ENCODE measurements at places on chromosomes 4 and X.

GRCh38 chr4:143025081-143025704, 159.5 kb upstream of the USP38 start:
- peak; percentile 72 for DNase-seq

GRCh38 chrX:110145854-110146253, 142.9 kb downstream of the TMEM164 start:
- no peak for DNase-seq

DNA sequence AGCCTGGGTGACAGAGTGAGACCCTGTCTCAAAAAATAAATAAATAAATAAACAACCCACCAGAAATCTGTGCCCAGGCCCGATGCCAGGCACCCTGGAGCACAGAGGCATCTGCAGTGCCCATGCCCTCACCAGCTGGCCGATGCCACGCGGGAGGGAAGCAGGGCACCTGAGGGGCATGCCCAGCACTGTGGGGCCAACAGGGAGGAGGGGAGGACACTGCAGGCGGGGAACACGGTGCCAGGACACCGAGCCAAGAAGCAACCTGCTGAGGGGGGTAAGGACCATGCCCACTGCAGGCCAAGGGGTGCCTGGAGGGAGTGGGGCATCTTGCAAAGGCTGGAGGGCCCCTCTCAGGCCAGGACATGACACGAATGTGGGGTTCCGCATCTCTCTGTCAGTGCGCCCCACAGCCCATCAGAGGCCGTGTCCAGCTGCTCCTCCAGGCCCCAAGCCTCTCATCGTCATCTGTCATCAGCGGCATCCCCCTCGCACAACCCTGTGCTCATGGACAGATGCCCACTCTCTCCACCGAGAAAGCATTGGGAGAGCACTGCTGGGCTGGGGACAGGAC, 13.3 kb upstream of the DUSP9 start:
- no peak for DNase-seq

DNA sequence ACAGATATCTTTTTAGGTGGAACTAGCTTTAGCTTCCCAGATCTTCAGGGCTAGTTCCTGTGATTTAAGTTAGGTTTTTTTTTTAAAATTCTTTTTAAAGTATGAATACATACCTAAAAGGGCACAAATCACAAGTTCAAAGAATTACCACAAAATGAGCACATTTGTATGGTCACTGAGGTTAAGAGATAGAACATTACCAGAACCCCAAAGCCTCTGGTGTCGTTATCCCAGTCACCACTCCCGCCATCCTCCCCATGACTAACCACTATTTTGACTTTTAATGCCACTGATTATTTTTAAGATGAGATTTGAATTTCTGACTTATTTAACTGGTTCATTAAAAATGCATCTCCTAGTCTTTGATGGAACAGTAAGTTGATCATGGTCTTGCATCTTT, 5.4 kb downstream of the PGK1 start:
- DNase-seq = no peak

DNA sequence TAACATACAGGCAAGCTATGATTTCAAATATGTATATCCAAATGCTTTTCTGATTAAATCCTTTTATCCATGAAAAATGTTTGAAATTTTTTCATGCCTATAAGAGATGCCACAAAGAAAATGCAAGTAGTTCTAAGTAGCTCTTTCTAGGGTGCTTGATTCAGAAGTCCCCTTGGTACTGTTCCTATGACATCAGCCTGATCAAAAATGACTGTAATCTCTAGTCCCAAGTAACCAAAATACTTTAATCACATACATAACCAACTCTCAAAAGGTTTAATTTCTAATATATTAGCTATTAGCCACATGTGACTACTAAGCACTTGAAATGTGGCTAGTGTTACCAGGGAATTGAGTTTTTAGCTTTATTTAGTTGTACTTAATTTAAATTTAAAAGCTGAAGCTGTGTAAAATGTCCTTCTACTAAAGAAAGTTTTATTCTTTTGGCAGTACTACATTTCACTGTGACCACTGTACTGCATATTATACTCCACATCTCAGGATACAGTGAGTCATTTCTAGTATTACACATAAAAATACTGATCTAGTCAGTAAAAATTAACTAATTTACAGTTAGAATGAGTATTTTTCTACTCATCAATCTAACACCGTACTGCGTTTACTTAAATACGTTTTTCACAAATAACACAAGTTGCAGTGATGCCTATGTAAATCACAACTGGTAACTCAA, 33.9 kb downstream of the FBXW7 start:
- no peak for DNase-seq

- DNase-seq = no peak
Observed at GRCh38 chr4:108833046-108833445, 70.2 kb upstream of the ETNPPL start.

- DNase-seq = no peak
Observed at GRCh38 chrX:725971-726370, 95.4 kb downstream of the SHOX start.

GRCh38 chr4:159899596-159899995, 796.7 kb downstream of the RAPGEF2 start:
- no peak for DNase-seq

- no peak for DNase-seq
Observed at GRCh38 chr4:5989236-5990225, 28.7 kb downstream of the C4orf50 start.

DNA sequence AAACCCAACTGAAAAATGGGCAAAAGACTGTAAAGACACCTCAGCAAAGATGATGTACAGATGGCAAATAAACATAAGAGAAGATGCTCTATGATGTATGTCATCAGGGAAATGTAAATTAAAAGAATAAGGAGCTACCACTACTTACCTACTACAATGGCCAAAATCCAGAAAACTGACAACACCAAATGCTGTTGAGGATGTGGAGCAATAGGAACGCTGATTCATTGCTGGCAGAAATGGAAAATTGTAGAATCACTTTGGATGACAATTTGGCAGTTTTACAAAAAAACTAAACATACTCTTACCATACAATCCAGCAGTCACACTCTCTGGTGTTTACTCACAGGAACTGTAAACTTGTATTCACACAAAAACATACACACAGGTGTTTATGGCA, 222.3 kb upstream of the LDB2 start:
- no peak for DNase-seq

DNA sequence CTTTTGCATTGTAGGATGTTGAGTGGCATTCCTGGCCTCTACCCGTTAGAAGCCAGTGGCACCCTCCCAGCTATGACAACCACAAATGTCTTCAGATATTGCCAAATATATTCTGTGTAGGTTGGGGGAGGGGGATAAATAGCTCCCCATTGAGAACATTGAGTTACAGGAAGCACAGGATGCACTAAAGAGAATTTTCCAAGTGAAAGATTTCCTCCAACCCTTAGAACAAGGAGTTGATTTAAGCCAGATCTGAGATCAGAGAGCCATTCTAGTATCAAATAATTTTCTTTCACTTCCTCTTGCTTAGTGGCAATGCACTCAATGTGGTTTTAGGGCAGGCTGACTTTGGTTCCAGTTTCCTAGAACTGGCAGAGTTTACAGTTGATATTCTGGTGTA, 436.6 kb downstream of the C4orf33 start:
- no peak for DNase-seq

DNA sequence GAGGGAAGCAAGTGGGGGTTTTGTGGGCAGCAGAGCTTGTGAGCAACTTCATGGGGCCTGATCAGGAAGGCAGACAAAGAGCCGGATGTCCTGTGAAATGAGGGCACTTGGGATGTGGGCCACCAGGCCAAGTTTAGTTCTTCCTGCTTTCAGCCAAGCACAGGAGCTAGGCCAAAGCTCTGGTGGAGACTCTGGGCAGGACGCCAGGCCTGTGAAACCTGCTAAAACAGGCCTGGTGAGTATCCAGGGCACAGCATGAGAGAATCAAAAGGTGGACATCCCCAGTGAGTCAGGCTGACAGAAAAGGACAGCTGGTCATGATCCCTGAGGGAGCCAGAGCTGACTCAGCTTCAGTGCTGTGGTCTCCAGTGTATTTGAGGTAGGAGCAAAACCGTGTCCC, 95.7 kb downstream of the NPNT start:
- DNase-seq = peak; percentile 100

DNA sequence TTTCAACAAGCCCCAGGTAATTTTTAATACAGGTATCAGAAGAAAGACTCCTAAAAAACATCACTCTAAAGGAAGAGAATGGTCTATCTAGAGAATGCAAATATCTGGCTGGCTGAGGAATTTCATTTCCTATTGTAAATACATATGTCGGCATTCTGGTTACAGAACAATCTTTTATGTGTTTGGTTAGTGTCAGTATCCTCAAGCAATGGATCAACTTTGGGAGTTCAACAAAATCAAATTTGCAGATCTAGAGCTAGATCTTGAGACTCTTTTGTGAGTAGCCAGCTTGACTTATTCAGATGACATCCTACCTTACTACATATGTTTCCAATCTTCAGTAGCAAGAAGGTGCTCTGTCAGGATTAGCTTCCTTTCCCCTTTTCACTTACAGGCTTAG, 145.1 kb downstream of the BTC start:
- no peak for DNase-seq

- no peak for DNase-seq
Observed at GRCh38 chr4:168639914-168640313, 143.1 kb downstream of the PALLD start.

DNA sequence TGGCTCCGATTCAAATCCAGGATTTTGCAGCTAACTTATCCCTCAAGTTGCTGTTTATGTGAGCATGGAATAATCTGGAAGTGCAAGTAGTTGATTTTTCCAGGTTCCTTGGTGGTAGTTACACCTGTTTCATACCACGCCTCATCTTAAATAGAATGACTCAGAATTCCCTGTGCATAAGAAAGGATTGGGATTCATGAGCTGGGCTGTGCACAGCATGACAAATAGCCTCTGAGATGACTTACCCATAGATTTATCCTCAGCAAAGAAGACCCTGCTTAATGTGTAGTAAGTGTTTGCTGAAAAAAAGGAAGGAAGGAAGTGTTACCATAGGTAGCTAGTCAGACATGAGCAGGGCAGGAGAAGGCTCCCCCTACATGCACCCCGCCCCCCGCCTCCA, 777.7 kb upstream of the ADGRL3 start:
- DNase-seq = no peak

DNA sequence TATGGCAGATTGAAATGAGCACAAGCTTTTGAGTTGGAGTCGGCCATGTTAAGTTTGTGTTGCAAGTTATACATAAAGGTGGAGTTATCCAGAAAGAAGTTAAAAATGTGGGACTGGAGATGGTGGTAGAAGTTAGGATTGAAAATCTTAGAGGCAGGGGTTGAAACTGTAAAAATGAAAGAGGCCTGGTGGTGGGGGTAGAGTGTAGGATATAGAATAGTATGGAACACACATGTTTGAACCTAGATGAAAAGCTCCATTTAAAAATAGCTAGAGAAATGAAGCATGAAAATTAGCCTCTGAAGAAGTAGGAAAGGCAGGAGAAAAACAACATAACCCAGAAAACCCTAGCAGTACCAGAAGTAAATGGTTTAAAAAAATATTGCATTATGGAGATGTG, 131.8 kb upstream of the ENPEP start:
- DNase-seq = peak; percentile 43

DNA sequence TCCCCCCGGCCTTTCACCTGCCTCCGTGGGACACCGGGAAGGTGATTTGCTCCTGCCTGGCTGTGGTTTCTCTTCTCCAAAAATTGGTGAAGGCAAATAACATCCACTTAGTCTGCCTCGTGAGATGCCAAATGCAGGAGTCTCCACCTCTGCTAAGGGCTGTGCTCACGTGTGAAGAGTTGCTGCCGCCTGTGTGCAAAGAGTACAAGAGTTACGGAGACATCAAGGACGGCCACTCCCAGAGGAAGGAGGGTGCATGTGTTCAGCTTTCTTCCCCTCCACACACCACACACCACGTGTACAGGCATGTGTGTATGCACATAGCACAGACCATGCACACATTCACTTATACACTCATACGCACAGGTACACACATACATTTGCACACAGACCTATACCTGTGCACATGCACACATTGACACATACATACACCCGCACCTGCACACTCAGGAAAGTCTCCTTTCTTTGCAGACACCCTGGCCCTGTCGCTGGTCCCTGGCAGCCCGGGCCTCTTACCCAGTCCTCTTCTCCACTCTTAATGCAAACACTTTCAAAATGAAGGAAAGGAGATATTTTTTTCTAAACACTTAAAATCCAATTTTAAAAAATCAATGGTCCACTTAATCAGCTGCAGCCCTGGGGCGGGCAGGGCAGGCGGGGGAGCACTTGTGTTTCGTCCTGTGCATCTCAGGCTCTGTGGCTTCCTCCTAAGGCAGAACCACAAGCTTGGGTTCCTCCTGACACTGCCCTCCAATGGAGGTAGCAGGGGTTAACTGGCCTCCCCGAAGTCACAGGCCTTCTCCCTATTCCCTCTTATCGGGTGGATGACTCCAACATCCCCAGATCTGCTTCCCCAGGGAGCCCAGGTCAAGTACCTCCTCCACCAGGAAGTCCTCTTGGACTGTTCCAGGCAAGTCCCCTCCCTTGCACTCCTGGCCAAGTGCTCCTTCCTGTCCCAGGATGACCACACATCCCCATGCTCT, 103.0 kb downstream of the CPZ start:
- DNase-seq = no peak

DNA sequence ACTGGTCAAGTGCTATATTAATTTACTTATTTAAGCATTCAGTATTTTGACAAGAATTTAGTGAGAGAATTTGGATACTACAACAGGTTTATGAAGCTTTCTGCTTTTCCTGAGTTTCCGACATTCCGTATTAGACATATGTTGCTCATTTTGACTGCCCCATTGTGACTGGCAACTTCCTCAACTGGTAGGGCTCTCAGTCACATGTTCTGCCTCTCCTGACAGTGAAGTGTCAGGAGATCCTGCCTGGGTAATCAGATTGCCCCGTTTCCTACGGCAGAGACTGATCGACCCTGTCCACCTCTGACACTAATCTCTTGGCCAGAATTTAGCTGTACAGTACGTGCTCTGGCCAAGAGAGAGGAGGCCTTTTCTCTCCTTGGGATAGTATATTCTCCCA, 49.5 kb downstream of the CLNK start:
- no peak for DNase-seq

DNA sequence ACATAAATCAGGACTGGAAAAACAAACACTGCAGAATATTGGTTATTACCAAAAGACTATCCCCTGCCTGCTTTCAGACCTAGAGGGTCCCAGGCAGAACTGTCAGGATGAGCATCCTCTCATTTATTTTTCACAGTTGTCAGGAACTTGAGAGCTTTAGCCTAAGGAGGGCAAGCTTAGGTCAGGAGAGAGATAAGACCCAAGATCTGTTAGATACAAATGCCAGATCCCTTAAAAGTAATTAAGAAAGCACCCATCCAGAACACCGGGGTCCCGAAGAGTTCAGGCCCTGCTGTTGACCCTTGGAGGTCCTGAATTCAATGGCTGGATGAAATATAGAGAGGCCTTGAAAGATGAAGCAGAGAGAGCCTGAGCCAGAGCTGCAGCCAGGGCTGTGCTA, 5.9 kb upstream of the MAGEB3 start:
- no peak for DNase-seq
